H7 (cell line): ENCODE measurements at places on chromosomes 6 and 20. TPM values are rescaled to one million over a fixed set of nuclear protein-coding genes. Genes with fewer than 3 reads are reported as not detected.
A peak's percentile ranks its signal among the peaks of the same experiment; 100 is the strongest.

Gene PAK5
- total RNA-seq: 0.03 and 0.22 TPM in 2 replicates

Gene TRIM31
- not detected in 2 replicates for total RNA-seq

Gene NMBR
- not detected in 2 replicates for total RNA-seq

Gene GPSM3
- total RNA-seq: 21.2 and 26.8 TPM in 2 replicates

DNA sequence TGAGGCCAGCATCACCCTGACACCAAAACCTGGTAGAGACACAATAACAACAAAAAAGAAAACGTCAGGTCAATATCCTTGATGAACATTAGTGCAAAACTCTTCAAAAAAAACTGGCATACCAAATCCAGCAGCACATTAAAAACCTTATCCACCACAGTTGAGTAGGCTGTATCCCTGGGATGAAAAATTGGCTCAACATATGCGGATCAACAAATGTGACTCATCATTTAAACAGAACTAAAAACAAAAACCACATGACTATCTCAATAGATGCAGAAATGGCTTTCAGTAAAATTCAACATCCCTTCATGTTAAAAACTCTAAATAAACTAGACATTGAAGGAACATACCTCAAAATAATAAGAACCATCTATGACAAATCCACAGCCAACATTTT, 59.6 kb upstream of the PHIP start:
- DNase-seq: no peak

DNA sequence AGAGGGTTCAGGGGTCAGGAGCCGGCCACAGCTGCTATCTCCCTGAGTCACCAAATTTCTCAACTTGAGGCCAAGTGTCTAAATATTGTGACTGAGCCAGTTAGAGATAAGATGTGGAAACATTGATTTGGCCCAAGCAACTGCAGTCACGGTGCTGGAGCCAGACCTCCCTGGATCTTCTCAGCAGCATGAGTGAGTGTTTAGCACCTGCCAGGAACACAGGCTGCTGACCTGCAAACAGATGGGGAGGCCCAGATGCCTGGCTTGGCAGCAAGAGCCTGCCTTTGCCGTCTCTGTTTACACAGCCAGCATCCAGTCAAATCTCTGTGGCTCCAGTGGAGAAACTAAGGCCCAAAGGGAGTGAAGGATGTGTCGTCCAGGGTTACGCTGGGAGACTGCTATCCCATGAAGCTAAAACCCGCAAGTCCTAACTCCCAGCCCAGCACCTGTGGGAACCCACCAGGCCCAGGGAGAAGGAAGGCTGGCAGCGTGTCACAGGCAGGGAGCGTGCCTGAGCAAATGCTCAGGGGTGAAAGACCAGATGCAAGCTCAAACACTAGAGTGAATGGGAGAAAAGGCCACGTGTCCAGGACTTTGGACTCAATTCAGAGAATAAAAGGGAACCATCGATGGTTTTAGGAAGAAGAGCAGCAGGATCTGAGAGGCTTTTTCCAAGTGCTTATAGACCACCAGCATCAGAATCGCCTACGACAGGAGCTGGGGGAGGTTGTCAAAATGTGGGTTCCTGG, 15.9 kb upstream of the PTGIS start:
- no peak for DNase-seq

GRCh38 chr6:170182781-170183120, 108.1 kb downstream of the DLL1 start:
- DNase-seq: no peak

DNA sequence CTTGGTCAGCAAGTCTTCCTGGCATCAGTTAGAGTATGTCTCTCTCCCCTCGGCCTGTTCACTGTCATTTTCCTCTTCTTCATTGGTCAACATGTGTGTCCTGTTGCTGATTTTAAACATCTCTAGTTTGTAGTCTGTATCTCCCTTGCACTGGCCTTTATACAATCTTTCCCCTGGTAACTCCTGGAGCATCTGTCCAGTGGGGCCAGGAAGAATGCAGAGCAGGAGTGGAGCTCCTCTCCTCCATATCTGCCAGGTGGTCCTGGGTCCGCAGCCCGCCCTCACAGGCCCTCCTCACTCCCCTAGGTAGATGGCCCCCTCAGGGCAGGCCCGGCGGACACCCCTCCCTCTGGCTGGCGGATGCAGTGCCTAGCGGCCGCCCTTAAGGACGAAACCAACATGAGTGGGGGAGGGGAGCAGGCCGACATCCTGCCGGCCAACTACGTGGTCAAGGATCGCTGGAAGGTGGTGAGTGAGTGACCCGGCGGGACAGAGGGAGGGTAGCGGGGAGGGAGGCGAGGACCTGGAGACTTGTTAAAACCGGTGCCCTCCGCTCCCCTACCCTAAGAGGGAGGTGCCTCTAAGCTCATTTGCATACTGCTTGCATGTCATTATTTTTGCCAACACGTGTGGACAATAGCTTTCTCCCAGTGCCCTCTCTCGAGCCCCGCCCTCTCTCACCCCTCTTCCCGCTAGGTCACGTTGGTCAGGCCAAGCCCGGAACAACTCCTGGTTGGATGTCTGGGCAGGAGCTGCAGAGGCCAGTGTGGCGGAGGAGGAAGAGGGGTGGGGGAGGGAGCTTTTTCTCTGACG, 3.2 kb downstream of the TTBK1 start:
- peak; percentile 95 for DNase-seq

- DNase-seq: no peak
These were observed 166.0 kb downstream of the DLL1 start for GRCh38 chr6:170124836-170125235.

DNA sequence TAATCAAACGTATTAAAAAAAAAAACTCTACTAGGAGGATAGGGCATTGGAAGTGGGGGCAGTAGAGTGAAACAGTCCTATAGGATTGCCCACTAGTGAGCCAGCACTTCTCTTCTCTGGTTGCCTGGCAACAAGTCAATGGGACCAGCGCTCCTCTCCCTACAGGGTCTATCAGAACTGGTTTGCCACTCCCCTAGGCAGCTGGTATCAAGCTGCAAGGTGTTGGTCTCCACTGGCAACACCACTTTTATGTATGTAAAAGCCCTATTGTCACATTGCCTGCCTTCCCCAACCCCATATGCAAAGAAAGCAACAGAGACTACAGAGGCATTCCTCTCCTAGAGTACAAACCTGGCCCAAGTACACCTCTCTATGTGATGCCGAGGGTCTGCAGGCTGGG, 166.9 kb upstream of the MCHR2 start:
- peak; percentile 50 for DNase-seq
